ENCODE measurements at places on chromosomes 16 and 17.
A peak's percentile ranks its signal among the peaks of the same experiment; 100 is the strongest.

GRCh38 chr16:73093146-73094144 lies 45.5 kb upstream of the ZFHX3 start:
- no peak for DNase-seq

- DNase-seq, result peak; percentile 97
Measured at GRCh38 chr16:67910158-67910557, 17.1 kb downstream of the PSKH1 start.

- DNase-seq, result no peak
Measured at GRCh38 chr17:41965694-41966462, 717 bp upstream of the CNP start.

DNA sequence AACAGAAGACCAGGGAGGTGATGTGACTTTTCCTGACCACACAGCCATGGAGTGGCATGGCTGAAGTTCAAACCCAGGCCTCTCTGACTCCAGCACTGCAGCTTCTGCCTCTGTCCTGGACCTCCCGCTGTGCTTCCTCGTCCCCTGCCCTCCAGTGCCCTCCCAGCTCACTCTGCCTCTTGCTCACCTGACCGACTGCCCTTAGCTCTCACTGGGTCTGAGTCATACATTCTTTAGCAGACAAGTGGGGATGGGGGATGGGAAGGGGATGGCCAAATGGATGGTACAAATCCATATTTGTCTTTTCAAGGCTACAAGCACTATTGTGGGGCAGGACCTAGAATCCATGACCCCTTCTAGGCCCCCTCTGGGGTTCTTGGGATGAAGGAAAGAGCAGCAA lies 33.0 kb downstream of the PITPNM3 start:
- no peak for DNase-seq

DNA sequence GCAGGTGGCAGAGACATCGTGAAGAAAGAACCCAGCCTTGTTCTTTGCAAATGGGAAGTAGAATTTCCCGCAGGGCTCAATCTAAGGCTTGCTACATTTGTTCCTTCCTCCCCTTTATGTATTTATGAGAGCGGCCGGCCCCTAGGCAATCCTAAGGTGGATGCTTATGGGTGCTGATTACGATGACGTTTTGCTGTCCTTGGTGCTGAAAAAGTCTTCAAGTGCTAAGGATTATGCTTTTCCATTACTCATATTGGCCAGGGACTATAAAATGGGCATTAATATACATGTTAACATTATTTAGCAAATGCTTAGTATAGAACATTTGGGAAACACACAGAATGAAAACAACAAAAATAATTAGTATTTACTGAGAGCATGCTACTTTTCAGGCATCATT lies 313.3 kb upstream of the XYLT1 start:
- DNase-seq, result no peak

DNA sequence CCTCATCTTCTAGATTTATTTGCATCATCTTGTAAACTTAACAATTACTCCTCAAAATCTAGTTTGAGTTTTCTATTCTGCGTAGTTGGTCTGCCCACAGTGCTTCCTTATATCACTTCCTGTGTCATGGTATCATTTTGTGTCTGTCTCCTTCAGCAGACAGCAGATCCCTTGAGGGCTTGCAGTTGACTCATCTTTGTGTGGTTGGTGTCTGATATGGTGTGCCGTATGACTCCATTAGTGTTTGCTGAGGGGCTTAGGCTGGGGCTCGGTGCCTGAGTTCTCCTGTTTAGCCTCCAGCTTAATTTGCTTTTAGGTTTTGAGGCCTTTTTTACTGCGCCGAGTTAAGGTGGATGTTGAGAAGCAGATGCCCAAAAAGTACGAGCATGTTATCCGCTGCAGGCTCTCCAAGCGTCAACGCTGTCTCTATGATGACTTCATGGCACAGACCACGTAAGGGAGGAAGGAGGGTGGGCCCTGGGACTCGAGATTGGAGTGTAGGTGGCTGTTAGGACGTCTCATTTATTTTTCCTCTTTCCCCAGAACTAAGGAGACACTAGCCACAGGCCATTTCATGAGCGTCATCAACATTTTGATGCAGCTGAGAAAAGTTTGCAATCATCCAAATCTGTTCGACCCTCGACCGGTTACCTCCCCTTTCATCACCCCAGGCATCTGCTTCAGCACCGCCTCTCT lies 16.9 kb downstream of the SRCAP start:
- no peak for DNase-seq

DNA sequence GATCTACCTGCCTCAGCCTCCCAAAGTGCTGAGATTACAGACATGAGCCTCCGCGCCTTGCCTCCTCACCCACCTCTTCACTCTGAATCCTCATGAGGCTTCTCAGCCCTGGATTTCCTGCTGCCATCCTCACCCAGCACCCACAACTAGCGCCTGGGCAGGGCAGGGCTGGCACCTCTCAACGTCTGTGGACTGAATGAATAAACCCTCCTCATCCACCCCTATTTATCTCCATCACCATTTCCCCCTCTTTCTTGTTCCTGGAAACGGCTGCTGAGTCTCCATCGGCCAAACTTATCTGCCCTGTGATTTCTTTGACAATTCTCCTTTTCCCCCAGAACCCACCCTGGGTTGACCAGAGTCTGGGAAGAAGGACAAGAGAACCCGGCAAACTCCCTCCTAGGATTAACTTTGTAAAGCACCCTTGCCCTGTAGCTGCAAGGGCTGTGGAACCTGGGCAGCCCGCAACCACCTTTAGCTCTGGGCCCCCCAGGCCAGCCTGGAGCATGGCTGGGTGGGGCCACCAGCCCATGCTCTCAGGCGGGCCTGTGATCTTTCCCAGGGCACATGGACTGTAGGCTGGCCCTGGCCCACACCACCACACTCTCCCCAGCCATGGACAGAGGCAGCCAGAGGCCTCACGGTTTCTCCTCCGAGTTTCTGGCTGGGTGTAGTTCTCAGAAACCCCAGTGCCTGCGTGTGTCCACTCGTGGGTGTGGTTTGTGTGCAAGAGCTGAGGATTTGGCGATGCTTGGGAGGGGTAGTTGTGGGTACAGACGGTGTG lies 2.4 kb downstream of the SPN start:
- no peak for DNase-seq

Measured in globus pallidus (tissue), 1 donor.